Cardiac fibroblast (primary cell): ENCODE measurements at places on chromosomes 1 and 21.

- peak; percentile 29 for DNase-seq
Observed at GRCh38 chr1:32291145-32291707, 657 bp upstream of the HDAC1 start.

GRCh38 chr21:37392441-37392840 is 25.9 kb downstream of the DYRK1A start:
- no peak for DNase-seq

DNA sequence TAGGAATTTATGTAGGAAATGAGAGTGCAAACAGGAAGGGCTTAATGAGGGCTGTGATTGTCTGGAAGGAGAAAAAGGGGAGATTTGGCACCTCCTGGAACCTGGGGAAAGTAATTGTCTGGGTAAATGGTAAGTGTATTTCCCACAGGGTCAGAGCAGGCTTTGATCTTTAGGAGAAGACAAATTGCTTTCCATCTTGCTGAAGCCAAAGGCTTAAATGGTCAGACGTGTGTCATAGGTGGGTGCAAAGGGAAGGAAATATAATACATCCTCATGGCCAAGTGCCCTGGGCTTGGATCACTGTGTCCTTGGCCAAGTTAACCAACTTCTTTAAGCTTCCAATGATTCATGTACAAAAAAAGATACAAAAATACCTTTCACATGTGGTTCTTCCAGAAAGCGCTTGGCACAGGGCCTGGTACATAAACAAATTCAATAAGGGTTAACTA is 1.3 kb upstream of the DUSP23 start:
- DNase-seq = peak; percentile 95

- no peak for DNase-seq
Observed at GRCh38 chr1:205350124-205350523, 6.6 kb downstream of the KLHDC8A start.

GRCh38 chr21:15408089-15408488 is 321.7 kb upstream of the USP25 start:
- DNase-seq = no peak

- no peak for DNase-seq
Observed at GRCh38 chr1:225980005-225980836, 18.9 kb downstream of the SDE2 start.

DNA sequence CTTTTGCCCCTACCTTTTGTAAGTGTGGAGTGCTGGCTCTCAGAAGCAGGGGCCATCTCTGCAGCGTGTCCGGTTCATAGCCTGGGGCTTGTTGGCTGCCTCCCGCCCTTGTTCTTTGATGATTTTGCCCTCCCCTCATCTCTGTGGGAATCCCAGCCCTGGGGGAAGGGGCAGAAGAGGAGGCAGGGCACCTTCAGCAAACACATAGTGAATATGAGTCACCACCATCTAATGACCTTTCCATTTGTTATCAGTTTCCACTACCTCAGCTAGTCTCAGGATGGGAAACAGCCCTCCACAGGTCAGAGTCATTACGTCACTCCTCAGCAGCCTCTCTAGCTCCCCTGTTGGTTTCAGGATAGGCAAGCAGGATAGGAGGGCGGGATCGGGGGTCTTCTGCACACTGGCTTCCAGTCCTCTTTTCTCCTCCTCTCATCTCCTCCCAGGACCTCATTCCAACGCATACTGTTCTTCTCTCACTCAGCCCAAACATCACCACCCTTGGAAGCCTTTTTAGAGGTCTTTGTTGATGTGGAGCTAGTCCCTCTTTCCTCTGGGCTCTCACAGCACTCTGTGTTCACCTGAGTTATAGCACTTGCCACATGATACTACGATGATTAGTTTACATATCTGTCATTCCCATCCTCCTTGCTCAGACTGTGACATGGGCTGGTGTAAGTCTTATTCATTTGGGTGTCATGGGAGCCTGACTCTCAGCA is 15.8 kb downstream of the GADD45A start:
- peak; percentile 60 for DNase-seq

DNA sequence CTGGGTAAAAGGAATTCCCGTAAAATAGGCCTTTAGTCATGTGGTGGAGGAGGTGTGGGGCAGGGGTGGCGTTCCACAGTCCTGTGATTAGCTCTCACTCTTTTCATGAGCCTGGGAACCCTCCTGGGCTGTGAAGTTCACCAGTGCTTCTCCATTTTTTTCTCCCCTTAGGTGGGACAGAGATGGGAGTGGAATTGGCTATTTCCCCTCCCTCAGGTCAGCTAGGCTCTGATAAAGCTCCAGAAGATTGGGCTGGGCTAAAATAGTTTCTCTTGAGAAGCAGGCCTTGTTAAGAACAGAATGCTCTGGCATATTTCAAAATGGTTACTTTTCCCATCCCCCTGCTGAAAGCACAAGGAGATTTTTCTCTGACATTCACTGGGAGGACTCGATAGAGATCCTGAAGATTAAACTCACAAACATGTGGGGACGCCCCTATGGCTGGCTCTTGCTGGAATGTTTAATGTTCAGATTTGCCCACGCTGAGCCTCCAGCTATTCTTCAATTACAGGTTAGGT is 33.4 kb upstream of the SLC2A1 start:
- no peak for DNase-seq

DNA sequence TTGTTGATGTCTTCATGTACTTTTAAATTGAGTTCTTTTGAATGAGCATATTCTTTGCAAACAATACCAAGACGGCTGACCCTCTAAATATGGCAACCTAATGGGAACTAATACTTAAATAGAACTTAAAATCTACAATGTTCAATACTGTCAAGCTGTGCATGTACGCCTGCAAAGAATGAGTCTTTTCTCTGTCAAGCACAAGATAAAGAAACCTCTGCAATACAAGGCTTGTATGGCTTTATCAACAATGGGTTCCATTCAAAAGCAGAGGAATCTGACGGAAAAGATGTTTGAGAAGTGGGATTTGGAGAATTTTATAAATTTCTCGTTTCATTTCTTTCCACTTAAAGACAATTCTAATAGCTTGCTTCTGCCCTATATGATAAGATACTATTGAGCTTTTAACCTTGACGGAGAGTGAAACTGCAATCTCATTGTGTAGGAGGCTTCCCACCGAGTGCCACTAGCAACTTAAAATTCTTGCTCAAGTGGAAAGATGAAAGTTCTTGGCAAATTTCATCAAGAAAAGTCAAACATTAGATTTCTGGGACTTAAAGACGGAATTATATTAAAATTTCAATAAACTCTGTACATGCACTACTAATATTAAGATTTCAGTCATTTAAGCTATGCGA is 119.8 kb downstream of the RGS21 start:
- DNase-seq = no peak

GRCh38 chr1:55816456-55817426 is 601.6 kb upstream of the USP24 start:
- peak; percentile 62 for DNase-seq

GRCh38 chr1:99447721-99448120 is 183.4 kb downstream of the PLPPR4 start:
- DNase-seq = peak; percentile 37

GRCh38 chr1:51515312-51515960 is 3.6 kb downstream of the EPS15 start:
- no peak for DNase-seq

DNA sequence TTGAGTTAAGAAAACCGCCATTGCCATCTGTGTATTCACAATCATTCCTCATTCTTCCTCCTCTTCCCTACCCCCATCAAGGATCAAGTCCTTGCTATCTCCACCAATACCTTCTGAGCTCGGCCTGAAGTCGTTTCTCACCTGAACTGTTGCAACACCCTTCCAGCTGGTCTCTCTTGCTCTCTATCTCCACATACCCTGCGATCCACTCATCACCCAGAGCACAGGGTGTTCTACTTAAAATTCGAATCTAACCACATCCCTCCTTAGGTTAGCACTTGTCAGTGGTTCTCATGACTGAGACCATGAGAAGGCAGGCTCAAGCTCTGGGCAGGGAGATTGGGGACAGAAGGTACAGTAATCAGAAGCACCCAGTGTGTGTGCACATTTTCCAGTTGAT is 4.6 kb downstream of the IVL start:
- no peak for DNase-seq

DNA sequence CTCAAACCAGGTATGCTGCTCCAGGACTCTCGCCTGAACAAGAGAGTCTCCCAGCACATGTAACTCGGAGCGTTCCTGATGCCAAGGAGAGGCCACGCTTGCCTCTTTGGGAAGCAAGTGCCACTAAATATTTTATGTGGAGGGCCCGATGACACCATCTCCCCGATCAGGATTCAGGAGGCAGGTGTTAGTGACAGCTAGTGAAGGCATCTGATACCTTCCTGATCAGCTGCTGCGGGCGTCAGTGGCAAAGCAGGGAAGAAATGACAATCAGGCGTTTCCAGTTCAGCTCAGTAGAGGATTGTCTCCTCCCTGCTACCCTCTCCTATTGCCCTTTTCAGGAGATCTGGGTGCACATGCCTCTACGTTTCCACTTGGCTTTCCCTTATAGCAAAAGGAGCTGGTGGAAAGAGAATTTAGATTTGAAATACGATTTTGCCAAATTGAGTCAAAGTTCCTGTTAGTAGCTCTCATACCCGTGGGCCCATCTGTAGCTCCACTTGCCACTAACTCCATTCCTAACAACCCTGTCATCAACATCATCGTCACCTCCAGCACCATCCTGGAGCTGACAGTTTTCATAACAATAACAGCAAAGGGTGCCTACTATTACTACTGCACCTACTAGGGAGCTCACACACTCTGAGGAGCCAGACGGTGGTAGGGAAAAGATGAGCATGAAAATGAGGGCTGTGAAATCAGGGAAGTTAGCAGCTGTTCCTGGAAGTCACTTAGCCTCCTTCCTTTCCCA is 21.6 kb downstream of the PLXNA2 start:
- DNase-seq = no peak

DNA sequence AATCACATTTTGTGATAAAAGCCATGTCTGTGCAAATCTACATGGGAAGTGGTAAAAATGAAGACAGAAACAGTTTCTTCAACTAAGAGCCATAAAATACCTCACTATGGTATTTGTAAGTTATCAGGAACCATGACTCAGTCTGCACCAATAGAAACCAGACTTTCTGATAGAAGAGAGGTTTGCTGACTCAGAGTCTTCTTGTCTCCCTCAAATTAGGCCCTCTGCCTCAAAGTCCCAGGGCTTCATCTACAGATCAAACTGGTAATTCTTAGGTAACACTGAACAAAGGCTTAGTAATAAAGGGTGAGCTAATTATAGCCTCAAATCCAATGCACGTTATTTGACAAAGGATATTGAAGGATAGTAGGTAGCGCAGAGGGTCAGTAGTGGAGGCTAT is 30.9 kb upstream of the SSX2IP start:
- DNase-seq = peak; percentile 58

- no peak for DNase-seq
Observed at GRCh38 chr1:76938304-76938703, 71.0 kb downstream of the ST6GALNAC5 start.

GRCh38 chr1:247656221-247656875 is 23.2 kb downstream of the OR13G1 start:
- no peak for DNase-seq

- DNase-seq = peak; percentile 73
Observed at GRCh38 chr1:167720965-167721616, 691 bp upstream of the MPZL1 start.

DNA sequence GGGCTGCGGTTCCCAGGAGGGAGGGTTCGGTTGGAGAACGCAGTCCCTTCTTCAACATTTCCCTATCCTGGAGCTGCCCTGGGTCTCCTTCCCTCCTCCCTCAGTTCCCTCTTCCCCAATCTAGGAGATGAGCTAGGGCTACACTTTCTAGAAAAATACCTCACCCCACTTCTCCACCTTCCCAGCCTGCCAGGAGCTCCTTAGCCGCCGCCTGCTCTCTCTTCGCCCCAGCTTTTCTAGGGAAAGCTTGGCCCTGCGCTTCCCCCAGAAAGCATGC is 488 bp upstream of the ADAMTS1 start:
- no peak for DNase-seq

GRCh38 chr21:16195538-16195910 is 465.7 kb downstream of the USP25 start:
- peak; percentile 83 for DNase-seq

GRCh38 chr1:220227393-220227792 is 44.9 kb downstream of the RAB3GAP2 start:
- DNase-seq = no peak

- DNase-seq = peak; percentile 13
Observed at GRCh38 chr1:161484613-161485012, 20.6 kb upstream of the FCGR2A start.

- DNase-seq = no peak
Observed at GRCh38 chr1:58156124-58156468, 390.4 kb downstream of the OMA1 start.

- no peak for DNase-seq
Observed at GRCh38 chr1:53073868-53074311, 11.9 kb downstream of the PODN start.

GRCh38 chr1:198678301-198678836 is 39.5 kb downstream of the PTPRC start:
- no peak for DNase-seq

GRCh38 chr1:167071286-167071685 is 18.9 kb downstream of the GPA33 start:
- no peak for DNase-seq

GRCh38 chr21:19507682-19508260 is 1104.2 kb upstream of the TMPRSS15 start:
- DNase-seq = peak; percentile 2

GRCh38 chr1:87495147-87495546 is 166.5 kb downstream of the LMO4 start:
- DNase-seq = peak; percentile 13

DNA sequence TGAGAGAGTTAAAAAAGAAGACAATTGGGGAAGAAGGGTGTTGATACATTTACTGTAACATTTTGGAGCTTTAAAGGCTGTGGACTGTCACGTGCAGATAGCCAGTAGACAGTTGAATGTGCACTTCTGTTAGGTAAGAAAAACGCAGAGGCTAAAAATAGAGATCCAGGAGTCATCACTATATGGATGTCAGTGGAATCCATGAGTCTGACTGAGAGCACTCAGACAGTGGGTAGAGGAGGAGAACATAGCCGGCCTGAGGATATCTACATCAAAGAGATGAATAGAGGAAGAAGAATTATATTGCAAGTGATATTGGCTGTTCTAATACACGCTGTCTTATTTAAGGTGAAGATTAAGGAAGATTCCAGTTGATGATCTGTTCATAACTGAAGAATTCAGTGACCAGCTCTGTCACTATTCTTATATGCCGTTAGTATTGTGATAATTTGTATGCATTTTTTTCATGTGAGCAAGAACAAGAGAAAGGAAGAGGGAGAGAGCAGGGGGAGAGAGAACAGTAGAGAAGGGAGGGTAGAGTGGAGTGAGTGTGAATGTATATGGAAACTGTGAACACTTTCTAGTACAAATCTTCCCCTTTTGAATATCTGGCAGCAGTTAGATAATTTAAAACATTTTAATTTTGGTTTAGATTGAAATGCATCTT is 344.8 kb downstream of the CHRM3 start:
- DNase-seq = no peak

DNA sequence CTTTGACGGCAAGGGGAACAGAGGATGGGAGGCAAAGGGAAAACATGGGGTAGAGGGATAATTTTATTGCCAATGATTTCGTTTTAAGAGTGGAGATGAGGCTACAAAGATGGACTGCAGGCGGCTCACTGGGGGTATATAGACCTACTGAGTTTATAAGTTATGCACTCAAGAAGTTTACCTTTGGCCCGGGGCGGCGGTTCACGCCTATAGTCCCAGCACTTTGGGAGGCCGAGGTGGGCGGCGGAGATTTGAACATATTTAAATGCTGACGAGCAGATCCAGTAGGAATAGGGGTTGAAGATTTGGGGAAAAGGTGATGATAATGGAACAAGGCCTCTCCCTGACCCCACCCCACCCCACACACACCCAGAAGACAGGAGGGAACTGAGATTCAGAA is 8.1 kb upstream of the SLAMF9 start:
- no peak for DNase-seq
